ENCODE measurements at places on chromosomes 6 and 20. TPM values are rescaled to one million over a fixed set of nuclear protein-coding genes. Genes with fewer than 3 reads are reported as not detected.

DNA sequence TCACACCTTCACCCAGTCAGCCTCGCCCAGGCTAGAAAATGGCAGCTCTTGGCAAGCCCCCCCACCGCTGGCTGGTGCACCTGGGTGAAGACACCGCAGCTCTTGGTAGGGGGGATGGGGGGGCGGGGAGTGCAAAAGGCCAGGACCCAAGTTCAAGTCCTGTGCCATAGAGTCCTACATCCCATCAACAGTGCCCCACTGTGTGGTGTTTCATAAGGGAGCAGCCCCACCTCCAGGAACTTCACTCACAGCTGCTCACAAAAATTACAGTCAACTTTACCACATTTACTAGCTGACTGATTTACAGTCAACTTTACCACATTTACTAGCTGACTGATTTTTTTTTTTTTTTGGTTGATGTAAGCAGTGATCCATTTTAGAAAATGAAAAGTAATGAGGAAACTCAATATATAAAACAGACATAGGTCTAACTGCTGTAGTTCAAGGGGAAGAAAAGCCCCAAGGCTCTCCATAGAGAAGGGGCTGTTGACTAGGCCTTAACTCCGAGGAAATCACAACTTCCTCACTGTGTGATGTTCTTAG, 208.9 kb upstream of the SNX9 start:
- DNase-seq, result no peak

DNA sequence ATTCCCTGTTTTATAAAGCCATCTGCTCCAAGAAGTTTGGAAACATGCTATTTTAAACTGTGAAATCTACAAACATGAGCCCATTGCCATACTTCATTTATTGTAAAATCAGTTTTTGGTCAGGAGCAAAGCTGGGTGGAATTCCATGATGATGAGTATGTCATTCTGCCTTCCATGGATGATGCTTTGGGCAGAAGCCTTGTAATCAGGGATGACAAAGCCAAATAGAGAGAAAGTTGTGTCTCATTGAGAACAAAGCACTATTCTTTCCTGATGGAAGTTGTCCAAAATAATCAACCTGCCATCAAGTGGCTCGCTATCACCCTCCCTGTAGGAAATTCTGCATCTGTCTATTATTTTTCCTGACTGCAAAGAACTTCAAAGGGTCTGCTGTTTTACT, 313.0 kb upstream of the DEFB112 start:
- DNase-seq, result no peak

Gene MUCL3
- not detected for total RNA-seq

GRCh38 chr6:90375681-90376439, 79.2 kb upstream of the BACH2 start:
- no peak for DNase-seq

DNA sequence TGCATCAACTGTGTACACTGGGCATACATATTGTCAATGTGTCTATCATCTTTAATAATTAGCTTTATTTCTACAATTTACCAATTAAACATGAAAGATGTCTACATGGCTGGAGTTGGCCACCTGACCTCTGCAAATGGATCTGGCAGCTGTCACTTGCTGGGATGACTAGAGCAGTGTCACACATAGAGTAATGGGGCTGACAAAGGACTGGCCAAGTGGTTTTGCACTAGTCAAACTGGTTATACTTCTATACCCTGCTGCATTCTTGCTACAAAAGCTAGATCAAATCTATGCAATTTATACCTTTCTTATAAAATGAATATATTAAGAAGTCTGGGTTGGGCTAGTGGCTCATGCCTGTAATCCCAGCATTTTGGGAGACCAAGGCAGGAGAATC, 99.3 kb downstream of the SESN1 start:
- DNase-seq, result no peak

Gene DUSP15
- total RNA-seq, result 2.0 TPM

GRCh38 chr6:40722553-40723258, 135.5 kb upstream of the LRFN2 start:
- DNase-seq, result no peak

- no peak for DNase-seq
Observed at GRCh38 chr6:70375166-70375565, 38.1 kb upstream of the FAM135A start.

- no peak for DNase-seq
Observed at GRCh38 chr6:119586250-119586882, 236.8 kb upstream of the MAN1A1 start.

DNA sequence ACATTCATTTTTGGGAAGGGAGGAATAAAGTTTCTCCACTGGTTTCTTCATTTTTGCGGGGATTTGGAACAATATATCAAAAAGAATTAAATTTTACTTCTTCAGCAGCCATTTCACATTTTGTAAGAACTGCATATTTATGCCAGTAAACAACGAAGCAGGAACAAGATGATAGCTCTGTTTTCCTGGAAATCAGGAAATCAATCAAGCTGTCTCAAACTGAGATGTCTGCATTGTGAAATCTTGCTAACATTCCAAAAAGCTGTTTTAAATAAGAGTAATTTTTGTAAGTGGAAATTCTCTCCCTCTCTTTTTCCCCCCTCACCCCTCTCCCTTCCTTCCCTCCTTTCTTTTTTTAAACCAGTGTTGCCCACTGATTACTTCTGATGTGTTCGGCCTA, 20.0 kb downstream of the MAPK13 start:
- DNase-seq, result no peak

- peak; percentile 42 for DNase-seq
Observed at GRCh38 chr20:57664924-57665588, 44.8 kb downstream of the PMEPA1 start.

Gene PPP1R16B
- 4.2 TPM for total RNA-seq

DNA sequence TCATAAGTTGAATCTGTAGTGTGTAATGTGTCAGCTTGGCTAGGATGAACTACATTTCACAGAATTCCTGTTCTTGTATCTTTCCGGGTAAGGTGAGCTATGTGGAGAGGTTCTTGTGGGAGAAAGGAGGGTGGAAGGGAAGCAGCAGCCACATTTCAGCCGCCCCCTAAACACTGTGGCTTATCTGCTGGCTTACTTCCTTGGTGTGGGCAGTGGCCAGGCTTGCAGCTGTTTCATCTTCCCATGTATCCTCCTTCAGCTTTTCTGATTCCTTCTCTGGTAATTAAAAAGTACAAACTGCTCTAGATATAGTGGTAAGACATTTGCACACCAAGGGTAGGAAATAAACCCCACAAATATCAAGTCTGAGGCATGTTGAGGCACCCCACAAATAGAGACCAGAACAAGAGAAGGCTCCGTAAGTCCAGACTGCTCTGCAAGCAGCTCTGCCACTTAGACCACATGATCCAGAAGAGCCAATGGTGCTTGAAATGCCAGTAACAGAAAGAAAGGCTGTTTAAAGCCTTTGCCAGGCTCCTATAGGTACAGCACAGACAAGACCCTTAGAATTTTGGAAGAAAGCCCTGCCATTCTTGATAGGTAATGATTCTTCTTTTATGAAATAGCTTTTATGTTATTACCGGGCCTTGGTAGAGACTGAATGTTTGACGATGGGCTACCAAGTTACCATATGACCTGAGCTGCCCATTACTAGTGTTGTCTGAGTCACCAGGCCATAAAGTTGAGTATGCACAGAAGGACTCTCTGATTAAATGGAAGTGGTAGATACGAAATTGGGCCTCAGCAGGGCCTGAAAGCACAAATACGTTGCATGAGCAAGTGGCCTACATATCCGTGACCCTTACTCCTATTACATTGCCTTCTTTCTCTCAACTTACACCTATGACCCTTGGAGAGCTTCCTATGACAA, 215.0 kb upstream of the SGK1 start:
- DNase-seq, result no peak

GRCh38 chr6:33692760-33693158, 18.7 kb downstream of the UQCC2 start:
- no peak for DNase-seq

DNA sequence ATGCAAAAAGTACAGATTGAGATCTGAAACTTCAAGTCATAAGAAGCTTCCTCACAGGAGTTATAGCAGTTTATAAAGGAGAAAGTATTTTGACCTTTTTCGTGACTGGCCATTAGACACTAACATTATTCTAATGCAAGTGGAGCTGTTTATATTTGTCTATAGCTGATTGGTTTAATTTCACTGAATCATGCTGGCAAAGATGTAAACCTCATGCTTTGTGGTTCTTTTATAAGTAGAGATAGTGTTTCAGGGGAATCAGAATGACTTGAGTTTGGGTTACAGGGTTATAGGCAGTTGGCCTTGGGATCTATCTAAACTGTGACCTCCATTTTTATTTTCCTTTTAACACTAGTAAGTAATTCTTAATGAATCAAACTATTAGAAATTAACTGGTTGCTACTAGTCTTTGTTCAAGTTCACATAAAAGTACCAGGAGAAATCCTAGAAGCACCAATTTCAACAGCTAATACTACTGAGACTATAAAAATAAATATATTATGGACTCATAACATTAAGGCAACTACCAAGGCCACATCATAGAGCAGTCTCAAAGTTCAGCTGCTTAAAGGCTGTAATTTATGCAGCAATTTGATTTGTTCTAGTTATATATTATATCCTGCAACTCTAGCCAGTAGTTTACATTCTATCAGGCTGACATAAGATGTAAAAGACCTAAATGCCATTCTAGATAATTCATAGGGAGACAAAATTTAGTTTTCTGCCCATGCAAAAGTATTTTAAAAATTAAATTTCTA, 94.0 kb downstream of the RNGTT start:
- DNase-seq, result no peak

- no peak for DNase-seq
Observed at GRCh38 chr6:79797912-79798311, 149.4 kb downstream of the ELOVL4 start.

DNA sequence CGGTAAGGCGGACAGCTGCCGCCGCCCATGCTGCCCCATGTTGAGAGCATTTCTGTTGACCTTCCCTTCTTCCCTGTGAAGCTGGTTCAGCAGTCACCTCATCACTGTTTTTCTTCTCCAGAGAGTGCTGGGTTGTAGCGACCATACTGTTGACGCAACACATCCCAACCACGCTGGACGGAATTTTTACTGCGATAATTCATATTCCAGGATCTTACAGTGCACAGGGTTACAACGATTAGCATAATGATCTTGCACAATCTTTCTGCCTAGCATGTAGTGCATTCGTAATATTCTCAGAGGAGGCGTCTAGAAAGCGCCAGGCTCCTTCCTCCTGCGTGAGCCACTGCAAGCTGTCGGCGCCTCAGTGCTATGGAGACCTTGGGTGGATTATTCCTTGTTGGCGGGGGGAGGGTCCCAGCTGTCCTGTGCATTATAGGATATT, 137.0 kb downstream of the MTHFD1L start:
- no peak for DNase-seq

- no peak for DNase-seq
Observed at GRCh38 chr20:50446351-50447101, 63.7 kb upstream of the PTPN1 start.

GRCh38 chr6:99132026-99132635, 184.4 kb upstream of the FBXL4 start:
- DNase-seq, result no peak

Gene PROCR
- total RNA-seq, result 36.7 TPM

- no peak for DNase-seq
Observed at GRCh38 chr6:158287047-158287446, 25.2 kb upstream of the TULP4 start.

All from sigmoid colon (tissue), 7 donors.